Hematopoietic multipotent progenitor cell treated with erythropoietin and hydrocortisone succinate and interleukin-3 and kit ligand, for 15 days (in vitro differentiated cells): ENCODE measurements at places on chromosomes 16 and 17.

DNA sequence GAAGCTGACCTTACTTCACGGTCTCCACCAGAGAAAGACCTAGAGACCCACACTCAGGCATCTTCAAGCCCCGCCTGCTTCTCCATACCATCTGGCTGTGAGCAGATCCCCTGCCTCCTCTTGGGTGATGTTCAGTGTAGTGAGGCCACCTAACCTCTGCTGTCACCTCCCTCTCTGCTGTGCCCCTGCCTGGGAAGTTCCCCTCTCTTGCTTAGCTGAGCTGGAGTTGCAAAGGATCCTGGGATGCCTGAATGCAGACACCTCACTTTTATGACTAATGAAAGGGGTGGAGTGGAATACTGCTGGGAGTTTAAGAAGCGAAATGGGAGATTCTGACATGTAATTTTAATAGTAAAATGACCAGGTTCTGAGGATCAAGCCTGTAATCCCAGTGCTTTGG, 5.8 kb downstream of the IRX3 start:
- no peak for DNase-seq

DNA sequence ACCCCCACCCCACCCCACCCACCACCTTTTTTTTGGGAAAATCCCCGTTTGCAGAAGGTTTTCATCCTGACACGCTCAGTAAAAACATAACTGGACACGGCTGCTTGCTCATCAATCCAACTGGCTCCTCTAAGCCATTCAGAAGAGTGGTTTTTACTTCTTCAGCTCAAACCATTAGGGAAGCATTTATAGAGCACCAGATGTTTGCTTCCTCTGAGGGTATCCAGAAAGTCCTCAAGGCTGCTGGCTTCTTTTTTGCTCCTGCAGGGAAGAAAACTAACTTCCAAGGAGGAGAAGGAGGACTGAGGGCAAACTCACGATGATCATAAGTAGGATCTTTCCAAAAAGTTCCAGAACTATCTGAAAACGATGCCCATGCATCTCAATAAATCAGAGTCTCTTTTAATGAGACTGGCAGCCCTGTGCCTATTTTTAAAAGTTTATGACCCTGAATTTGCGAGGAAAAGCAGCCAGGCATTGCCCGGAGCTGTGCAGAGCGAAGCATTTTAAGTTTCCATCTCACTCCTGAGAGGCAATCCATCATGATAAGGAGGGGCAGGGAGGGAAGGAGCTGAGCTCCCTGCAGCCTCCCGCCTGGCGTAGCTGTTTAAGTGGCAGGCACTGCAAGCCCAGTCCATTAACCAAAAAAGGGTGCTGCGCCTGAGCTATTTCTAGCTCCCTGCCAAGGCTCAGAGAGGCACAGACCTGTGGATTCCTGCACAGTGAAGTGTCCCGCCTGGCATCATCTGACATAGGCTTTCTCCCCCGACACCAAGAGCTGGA, 146.3 kb upstream of the FOXF1 start:
- no peak for DNase-seq

DNA sequence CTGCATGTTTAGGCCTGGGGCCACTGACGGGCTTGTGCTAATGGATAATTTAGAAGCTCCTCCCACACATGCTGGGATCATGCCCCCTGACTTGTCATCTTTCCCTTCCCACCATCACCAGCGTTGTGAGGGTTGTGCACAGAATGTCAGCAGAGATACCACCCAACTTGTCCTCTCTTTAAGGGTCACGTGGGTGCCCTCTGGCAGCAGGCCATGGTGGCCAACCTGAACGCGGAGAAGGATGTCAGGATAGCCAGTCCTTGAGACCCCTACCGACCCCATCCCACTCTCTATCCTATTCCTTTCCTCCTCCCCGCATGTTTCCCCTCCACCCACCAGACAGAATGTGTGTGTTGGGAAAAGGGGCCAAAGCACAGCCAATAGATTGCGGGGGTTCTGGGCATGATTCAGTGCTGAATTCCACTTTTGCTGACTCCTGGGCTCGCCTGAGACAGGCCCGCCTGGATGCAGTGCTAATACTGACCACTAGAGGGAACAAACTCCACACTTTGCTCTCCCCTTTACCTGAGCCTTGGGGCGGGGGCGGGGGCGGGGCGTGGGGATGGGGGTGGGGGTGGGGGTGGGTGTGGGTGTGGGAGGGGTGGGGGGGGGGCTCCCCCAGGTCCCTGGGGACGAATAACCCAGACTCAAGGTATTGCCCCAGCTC, at the start of gene GH2:
Gene GH2, minus strand, starts transcription at position 10 of the 667 bp plus-strand sequence. CDS start 143 bp downstream, outside the sequence.
- peak; percentile 60 for DNase-seq

DNA sequence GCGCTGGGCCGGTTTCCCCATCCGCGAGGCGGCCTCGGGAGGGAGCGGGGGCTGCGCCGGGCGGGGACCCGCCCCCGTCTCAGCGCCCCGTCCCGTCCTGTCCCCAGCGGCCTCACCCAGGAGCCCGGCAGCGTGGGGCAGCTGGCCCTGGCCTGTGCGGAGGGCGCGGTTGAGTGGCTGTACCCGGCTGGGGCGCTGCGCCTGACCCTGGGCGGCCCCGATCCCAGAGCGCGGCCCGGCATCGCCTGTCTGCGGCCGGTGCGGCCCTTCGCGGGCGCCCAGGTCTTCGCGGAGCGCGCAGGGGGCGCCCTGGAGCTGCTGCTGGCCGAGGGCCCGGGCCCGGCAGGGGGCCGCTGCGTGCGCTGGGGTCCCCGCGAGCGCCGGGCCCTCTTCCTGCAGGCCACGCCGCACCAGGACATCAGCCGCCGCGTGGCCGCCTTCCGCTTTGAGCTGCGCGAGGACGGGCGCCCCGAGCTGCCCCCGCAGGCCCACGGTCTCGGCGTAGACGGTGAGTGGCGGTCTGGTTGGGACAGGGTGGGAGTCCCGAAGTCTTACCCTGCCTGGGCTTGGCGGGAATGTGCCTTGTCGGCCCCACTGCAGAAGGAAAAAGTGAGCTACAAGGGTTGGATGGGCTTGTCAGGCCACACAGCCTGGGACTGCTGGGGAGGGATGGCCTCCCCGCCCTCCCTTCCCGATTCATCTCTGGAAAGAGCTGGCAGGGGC, 720 bp downstream of the METRN start:
- DNase-seq, result no peak

GRCh38 chr17:57033296-57033695, 51.8 kb upstream of the AKAP1 start:
- DNase-seq, result no peak

DNA sequence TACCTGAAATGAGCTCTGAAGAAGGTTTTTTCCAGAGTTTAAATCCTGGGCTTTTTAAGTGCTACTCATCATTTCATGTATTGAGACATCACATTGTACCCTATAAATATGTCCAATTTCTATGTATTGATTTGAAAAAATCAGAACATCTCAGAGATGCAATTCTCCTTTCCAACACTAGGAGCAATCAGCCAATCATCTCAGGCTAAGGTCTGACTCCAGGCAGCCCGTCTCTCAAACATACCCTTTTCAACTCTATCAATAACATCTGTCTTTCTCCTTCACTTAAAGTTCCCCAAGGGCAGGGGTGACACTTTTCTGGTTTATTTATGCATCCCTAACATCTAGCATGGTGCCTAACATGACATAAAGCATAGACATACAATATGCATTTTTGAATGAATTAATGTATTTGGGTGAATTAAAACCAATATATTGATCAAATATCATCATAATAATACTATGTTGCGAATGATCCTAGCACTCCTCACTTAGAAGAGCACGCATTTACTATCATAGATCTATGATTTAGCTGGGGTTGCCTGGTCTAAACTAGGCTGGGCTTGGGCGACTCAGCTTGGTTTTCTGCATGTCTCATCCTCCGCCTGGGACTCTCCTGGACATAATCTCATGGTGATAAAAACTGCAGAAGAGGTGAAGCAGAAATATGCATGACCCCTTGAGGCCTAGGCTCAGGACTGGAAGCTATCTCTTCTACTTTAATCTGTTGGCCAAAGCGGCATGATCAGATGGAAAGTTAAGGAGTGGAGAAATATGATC, 5.2 kb upstream of the CDH11 start:
- DNase-seq, result no peak

DNA sequence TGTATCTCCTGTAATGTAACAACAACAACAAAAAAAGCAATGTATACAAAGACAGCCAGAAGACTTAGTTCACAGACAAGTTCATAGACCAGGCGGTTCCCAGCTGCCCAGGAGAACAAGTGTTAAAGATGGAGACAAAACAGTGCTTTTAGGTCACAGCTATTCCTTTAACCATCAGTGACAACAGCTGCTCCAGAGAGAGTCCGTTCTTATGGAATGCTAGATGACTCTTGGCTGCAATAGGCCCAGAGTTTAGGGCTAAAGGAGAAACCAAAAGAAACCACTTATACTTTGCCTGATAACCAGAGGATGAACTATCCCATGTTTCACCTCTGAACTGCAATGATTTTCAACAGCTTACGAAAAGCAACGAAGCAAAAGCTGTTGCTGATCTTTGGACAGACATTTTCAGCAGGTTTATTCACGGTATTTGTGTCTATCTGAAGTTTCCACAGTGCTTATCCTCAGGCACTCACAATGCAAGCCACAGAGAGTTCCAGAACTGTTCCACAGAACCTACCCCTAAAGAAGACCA, 6.0 kb downstream of the ZCCHC14 start:
- DNase-seq, result no peak

DNA sequence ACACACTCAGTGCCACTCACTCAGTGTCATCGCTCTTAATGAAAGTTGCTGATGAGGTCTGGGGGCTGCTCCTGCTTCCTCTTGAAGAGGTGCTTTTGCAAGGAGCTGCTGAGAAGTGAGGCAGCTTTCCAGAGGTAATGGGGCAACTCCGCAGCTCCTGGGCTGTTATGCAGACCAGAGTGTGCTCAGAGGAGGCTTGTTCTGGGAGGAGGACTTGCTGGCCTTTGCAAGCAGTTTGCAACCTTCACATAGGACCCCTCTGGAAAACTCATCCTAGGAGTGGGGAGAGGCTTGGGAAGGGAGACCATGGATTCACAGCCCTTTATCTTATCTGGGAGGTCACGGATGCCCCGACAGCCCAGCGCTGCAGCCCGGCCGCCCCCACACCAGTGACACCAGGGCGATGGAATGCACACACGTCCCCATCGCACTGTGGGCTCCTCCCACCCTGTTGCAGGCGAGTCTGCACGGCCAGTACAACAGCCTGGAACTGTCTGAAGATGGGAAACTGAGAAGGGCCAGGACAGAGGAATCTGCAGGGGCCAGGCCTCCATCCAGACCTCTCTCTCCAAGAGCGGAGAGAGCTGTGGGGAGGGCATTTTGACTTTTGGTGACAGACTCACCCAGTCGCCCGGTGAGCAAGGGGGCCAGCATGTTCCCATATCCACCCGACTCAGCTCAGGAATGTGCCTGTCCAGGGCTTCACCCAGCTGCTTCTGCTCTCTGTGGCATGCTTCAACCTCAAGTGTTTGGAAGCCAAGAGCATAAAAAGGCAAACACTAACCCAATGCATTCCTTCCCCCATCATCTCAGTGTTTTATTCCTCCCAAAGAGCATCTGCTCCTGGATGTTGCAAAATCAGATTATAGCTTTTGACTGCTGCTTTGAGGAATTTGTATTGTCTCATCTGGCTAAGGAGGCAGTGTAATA, 78.6 kb upstream of the ZNF469 start:
- DNase-seq, result no peak

GRCh38 chr17:58679263-58680037, 12.4 kb downstream of the TEX14 start:
- DNase-seq, result no peak

GRCh38 chr17:534071-534691, 180.5 kb downstream of the VPS53 start:
- no peak for DNase-seq

- DNase-seq, result no peak
Observed at GRCh38 chr16:1511662-1512569, 18.8 kb downstream of the TELO2 start.

DNA sequence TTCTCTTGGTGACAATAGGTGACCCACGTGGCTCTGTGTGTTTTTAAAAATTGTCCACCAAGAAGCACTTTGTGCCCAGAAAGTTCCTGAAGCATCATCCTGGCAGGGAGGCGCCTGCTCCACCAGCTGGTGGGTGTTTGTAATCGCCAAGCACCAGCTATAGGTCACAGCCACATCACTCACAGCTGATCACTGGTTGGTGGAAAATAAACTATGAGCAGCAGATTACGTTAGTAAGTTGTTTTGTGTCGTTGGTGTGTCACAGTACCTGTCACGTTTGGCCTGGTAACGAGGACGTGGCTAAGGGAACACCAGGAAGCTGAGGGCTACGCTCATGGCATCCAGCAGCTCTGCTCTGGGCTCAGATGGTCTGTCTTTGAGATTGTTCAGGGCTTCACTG, 10.1 kb downstream of the MRM3 start:
- no peak for DNase-seq

GRCh38 chr16:85491058-85491771, 121.9 kb upstream of the GSE1 start:
- DNase-seq, result peak; percentile 64

GRCh38 chr17:60442271-60443173, 20.2 kb downstream of the CHCT1 start:
- DNase-seq, result no peak

DNA sequence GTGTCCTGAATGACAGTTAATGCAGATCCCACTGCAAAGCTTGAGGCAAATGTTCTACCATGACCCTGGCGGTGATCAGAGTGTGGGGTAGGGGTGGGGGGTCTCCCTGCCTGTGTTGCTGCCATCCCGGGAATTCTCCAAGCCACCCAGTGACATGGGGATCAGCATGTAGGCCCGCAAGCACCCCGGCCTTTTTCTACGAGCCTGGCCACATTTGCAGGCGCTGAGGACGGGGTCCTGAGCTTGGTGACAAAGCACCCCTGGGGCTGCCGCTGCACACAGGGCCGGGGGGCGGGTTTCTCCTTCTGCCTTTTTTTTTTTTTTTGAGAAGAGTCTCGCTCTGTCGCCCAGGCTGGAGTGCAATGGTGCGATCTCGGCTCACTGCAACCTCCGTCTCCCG, 35.8 kb downstream of the SLC7A5 start:
- DNase-seq, result no peak

DNA sequence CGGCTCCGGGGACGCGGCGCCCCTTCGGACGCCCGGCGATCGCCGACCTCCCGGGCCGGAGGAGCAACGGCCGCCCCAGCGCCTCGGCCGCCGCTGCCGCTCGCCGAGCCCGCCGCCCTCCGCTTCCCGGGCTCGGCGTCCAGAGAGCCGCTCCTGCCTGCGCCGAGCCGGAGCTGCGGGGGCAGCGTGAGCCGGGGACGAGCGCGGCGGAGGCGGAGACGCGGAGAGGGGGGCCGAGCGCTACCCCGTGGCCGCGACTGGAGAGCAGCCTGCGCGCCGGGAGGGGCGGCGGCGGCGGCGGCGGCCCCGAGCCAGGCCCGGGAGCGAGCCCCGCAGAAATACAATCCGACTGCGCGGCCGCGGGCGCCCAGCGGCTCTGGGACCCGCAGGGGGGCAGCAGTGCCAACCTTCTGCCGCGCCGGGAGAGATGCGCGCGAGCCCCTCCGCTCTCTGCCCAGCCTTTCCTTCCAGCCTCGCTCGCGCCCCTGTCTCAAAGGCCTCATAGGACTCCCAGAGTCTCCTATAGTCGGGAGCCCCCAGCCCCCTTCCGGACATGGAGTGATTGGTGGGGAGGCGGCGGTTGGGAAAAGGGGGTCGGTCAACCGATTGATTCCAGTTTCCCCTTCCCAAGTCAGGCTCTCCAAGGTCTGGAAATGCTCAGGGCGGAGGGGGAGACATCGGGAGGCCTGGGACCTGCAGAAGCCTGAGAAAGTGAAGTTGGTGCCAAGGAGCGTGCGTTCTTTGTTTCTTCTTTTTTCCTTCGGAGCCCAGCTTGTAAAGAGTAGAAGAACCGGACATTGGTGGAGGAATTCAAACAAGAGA, 1.0 kb upstream of the SDK2 start:
- DNase-seq, result no peak
